ENCODE measurements at places on chromosomes 1 and 21.

- DNase-seq, result no peak
Observed at GRCh38 chr1:222250376-222250775, 297.5 kb downstream of the HHIPL2 start.

GRCh38 chr1:33454646-33455282 lies 17.7 kb upstream of the ZSCAN20 start:
- no peak for DNase-seq

DNA sequence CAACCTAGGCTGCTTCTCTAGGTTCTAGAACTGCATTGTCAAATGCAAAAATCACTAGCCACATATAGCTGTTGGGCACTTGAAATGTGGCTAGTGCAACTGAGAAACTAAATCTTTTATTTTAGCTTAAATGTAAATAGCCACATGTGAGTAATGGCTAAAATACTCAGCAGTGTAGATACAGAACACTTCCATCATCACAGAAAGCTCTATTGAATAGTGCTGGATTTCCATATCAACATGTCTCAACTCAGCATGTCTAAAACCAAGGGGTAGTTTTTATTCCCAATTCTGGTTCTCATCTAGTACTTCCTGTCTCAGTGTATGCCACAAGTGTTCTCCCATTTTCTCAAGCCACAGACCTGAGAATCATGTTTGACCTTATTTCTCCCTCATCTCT lies 7.5 kb upstream of the TP53BP2 start:
- DNase-seq, result no peak

DNA sequence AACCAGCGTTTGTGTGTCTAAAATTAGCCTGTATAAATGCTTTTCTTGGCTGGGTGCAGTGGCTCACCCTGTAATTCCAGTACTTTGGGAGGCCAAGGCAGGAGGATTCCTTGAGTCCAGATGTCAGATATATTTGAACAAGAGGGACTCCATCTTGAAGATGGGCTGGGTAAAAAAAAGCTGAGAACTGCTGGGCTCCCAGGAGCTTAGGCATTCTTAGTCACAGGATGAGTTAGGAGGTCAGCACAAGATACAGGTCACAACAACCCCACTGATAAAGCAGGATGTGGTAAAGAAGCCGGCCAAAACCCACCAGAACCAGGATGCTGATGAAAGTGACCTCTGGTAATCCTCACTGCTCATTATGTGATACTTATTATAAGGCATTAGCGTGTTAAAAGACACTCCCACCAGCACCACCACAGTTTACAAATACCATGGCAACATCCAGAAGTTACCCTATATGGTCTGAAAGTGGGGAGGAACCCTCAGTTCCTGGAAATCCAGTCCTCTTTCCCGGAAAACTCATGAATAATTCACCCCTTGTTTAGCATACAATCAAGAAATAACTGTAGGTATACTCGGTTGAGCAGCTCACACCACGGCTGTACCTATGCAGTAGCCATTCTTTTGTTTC lies 36.2 kb upstream of the ZNF496 start:
- DNase-seq, result no peak

- DNase-seq, result no peak
Observed at GRCh38 chr1:183609313-183609712, 19.1 kb upstream of the NCF2 start.

DNA sequence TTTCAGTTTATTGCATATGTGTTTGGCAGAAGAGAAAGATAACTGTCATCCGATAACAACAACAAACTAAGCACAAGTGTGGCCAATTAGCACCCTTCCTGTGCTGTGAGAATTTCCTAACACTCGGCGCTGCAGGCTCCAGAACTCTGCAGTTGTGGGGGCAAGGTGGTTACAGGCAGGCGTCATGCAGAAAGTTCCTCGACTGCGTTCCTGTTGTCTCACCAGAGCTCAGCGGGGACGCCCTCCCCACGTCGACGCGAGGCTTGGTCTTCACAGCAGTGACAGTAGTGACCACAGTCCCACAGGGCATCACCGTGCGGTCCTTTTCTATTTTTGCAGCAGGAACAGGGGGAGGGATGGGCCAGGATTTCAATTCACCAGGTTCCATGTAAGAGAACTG lies 27.6 kb upstream of the PRDM15 start:
- no peak for DNase-seq

- DNase-seq, result no peak
Observed at GRCh38 chr1:192575499-192576189, at the start of gene RGS1. RGS1 (plus strand) TSS chr1:192575773; CDS start chr1:192575793, 20 bp downstream.

DNA sequence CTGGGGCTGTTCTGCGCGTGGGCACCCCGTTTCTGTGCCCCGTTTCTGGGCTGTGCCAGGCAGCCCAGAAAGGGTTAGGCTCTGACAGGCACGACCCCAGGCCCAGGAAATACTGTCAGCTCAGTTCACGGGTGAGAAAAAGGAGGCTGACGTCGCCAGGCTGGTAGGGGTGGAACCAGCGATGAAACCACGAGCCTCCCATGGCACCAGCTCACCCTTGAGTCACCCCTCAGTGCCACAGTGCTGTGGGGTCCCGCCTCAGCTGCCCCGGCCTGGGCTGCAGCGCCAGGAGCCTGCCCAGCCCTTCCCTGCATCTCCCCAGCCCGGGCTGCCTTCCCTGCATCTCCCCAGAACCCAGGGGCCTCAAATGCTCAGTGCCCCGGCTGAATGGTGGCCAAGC lies 11.5 kb downstream of the MEGF6 start:
- no peak for DNase-seq

- no peak for DNase-seq
Observed at GRCh38 chr1:116404699-116405098, 31.7 kb downstream of the ATP1A1 start.

- DNase-seq, result no peak
Observed at GRCh38 chr1:247953408-247953807, 4.8 kb downstream of the OR2L8 start.

- no peak for DNase-seq
Observed at GRCh38 chr1:30677471-30677870, 45.9 kb downstream of the MATN1 start.

DNA sequence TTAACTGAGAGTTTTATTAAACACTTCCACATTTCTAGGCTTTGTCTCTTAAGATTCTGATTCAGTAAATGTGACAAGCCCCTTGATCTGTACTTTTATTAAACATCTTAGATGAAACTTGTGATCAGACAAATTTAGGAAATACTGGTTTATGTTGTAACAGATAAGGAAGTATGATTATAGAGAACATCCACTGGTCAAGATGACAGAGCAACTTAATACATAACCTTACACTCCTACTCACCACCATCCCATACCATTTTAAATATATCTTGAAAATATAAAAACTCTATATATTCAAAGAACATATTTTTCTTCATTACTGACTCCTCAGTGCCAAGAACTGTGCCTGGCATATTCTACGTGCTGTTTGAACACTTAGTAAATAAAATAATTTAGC lies 217.5 kb downstream of the LRRC40 start:
- DNase-seq, result no peak

DNA sequence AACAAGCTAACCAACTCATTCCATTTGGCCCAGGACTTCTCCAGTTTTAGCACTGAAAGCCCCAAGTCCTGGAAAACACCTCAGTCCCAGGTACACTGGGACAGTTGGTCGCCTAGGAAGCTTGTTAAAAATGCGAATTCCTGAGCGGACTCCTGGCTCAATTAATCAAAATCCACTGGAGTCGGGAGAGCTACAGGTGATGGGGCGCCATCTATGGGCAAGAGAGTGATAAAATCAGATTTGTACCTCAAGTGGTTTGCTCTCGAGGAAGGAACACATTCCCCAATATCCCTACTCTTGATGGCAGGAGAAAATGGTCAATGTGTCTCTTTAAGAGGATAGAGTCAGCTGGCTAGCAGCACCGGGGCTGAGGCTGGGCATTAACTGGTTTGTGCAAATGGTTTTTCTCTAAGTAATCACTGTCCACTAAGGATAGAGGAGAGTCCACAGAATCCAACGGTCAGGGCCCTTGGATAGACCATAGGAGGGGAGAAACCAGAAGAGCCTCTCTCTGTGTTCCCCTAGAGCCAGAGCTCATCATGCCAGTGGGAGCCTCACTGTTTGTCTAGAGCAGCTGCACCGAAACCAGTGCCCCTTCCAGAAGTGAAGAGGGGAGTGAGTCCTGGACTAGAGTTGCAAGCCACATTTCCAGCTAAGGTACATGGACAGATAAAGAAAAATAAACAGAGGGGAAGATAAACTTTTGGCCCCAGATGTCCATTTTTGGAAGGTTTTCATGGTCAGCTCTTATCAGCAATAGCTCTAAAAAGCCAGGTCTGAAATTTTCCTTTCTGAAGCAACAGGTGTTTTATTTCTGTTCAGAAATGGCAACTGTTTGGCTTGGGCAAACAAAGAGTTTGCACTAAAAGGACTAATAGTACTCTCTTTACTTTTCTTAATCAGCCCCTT lies 148.5 kb downstream of the TENT5C start:
- no peak for DNase-seq

- DNase-seq, result no peak
Observed at GRCh38 chr1:111516005-111516535, 12.6 kb upstream of the ADORA3 start.

- no peak for DNase-seq
Observed at GRCh38 chr1:205748403-205749233, 1.4 kb downstream of the NUCKS1 start.

- no peak for DNase-seq
Observed at GRCh38 chr1:89285745-89286380, 13.2 kb upstream of the GBP5 start.

DNA sequence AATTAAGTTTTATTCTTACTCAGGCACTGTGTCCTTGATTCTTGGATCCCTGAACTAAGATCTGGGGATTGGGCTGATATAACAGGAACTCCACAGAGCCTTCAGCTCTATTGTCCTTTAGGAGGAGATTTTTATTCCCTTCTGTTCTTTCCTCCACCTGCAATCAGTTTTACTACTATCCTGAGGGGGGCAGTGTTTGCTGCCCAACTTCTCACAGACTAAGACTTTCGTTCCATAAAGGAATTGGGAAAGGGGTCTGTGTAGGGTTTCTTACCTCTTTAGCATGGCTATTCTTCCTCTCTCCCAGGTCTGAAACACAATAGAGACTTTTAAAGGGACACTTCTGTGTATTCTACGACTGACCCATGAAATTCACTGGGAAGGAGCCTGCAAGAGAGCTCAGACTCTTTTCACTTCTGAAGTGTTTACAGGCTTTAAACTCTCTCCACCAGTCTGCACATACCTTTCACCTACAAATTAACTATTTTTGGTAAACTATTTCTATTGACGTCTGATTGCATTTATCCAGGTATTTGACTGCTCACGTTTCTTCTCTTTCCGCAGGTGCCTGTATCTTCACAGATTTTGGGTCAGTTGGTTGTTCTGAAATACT lies 103.3 kb upstream of the DEPDC1 start:
- no peak for DNase-seq

DNA sequence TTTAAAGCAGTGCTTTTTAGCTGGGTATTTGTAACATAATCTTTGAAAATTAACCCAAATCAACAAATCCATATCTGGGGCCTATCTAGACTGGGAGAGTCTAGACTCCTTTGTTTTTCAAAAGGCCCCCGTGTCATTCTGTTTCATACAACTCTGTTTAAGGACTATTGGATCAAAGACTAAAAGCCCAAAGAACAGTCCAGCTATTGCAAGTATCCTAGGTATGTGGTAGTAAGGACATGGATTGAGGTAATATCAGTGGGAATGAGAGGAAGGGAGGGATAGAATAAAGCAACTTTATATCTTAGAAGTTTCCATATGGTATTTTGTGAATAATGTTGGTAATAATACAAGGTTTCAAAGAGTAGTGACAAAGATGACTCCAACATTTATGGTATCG lies 18.2 kb downstream of the KIF1B start:
- DNase-seq, result no peak

DNA sequence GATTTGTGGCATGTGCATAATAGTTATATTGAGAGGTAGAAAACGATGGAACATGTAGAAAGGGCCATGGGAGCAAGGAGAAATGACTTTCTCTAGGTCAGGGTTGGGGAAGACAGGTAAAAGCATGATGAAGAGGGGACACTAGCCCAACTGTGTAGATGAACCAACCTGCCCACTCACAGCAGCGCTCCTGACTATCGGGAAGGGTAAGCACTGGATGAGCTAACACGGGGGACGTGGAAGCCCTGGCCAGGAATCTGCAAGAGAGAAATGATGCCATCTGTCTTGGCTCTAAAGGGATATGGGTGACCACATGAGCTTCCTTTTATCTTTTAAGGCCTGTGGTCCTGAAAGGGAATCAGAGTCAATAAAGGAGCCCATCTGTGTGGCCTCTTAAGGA lies 36.2 kb upstream of the TMEM125 start:
- no peak for DNase-seq

DNA sequence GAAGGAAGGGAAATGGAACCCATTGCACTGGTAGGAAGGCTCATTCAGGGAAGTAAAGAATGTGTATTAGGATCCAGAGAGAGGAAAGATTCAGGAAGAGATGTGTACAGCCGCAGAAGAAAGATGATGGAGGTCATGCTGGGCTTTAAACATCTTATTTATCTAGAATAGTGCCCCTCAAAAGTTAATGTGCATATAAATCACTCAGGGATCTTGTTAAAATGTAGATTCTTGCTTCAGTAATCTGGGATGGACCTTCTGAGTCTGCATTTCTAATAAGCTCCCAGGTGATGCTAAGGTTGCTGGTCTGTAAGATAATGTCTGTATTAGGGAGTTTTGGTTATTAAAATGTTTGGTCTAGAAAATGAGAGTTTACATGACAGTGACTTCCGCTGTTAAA lies 46.3 kb downstream of the ADGRL2 start:
- DNase-seq, result no peak

DNA sequence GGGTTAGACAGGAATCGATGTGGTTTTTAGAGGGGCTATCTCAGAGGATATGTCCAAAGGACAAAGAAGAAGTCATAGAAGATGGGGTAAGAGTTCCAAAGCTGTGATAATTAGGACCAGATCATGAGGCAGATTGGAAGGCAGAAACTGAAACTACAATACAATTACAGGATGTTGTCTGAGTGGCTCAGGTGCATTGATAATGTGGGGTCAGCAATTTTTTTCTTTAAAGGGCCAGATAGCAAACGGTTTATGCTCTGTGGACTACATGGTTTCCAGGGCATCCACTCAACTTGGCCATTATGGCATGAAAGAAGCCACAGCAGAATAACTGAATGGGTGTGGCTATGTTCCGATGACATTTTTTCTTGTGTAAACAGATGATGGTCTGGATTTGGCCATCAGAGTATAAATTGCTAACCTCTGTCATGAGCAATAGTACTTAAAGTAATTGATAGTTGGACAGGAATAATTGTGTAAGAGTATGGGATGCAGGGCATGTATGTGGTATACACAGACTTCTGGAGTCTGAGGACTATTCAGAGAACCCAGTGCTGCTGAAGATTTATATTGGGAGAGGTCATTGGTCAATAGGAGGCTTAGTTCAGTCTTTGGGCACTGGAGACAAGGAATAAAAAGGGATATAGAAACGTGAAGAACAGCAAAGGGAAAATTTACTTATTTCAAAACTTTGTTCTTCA lies 198.4 kb upstream of the ADGRL4 start:
- DNase-seq, result no peak

DNA sequence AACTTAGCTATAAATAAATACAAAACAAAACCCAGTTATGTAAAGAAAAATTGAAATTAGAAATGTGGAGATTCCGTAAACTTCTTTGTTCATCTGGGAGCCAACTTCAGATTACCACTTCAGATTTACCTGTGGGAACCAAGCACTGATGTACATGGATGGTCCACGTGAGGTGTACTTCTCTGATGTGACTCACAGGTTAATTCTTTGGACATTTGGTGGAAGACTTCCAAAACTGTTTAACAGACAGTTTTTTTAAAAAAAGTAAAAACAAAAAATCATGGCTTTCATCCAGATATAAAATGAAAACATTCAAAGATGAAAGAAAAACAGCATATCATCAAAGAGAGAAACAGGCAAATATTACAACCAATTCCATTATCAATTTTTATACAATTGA lies 92.0 kb downstream of the MAST2 start:
- DNase-seq, result no peak

- DNase-seq, result no peak
Observed at GRCh38 chr1:118253053-118253915, 68.3 kb upstream of the SPAG17 start.

All from ascending aorta (tissue), 2 donors.